Gastroesophageal sphincter (tissue), 4 donors: ENCODE measurements at places on chromosomes 2 and 18. TPM values are rescaled to one million over a fixed set of nuclear protein-coding genes. Genes with fewer than 3 reads are reported as not detected.

Gene SNTG2
- total RNA-seq: 1.5 TPM

Gene DTNA
- 190 TPM for total RNA-seq

Gene EFR3B
- 1.7 TPM for total RNA-seq

Gene WNT10A
- not detected for total RNA-seq

Gene SEH1L
- 27.4 TPM for total RNA-seq

Gene VWC2L
- total RNA-seq: not detected

DNA sequence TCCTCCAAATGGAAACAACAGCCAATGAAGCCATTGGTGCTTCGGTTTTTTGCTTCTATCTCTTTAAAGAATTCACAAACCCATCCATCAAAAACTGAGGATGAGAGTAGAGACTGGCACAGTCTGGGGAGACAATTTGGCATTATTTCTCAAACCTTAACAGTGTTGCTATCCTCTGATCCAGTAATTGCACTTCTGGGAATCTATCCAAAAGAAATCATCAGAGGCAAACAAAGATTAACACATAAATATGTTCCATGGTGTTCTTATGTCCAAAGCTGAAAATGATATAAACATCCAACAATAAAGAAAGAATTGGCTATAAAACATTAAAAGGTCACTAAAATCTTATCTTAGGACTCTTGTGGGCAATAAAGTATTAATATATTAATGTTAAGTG lies 35.1 kb downstream of the REEP1 start:
- ATAC-seq: no peak

DNA sequence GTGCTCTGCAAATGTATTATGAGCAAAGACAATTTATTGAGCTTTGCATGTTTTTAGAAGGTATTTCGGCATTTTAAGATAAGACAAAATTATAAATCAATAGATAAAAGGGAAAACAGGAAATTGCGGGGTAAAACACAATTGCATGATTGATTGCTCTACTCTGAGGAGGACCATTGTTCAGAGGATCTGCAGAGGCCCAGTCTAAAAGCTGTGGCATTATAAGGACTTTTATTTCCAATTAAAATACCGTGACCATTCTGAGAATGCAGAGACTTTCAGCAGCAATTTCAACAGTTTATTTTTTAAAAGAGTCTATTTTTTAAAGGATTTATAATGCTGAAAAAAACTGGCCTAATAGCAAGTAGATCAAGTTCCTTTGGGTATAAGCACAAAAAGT lies 62.0 kb downstream of the TPGS2 start:
- ATAC-seq: no peak

DNA sequence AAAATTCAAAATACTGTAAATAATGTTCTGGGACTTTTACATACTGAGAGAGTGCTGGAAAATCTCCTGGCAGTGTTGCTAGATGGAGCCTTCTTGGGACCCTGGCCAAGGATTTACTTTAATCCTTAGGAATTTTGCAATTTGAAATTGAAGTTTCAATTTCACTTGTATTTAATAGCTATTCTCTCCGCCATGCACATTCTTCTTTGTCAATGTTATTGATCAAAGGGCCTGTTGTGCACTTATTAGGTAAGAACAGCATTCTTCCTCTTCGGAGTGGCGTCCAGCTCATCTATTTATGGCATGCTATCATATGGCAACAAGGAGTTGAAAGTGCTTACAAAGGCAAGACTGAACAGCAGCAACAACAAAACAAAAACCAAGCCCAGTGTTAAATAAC lies 40.1 kb upstream of the SOS1 start:
- no peak for ATAC-seq

- peak; percentile 79 for ATAC-seq
Measured at GRCh38 chr2:186641807-186642321, 52.0 kb upstream of the FAM171B start.

DNA sequence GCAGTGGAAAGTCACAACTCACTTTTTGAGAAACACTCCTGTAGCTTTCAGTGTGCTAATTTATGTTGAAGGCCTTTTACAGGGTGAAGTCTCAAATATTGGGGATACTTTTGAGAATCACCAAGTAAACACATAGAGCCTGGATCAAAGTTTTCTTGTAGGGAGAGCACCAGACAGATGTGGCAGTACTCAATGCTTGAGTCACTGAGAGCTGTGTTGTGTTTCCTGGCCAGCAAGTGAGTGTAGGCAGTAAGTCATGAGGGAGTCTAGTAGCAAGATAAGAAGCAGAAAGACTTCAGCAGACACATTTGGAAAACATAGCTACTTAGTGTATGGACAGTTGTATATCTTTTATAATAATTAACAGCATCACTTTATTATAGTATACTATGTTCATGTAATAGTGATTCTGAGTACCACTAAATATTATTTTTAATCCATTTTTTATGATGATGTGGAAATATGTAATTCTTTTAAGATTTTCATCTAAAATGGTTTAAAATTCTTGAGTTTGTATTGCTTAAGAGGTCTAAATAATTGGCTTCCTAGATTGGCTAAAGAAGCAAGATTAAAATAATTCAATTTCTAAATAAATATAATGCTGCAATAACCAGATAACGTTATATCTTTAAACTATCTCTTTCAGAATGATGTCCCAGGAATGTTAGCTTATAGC lies 12.8 kb downstream of the PSMD1 start:
- ATAC-seq: no peak

DNA sequence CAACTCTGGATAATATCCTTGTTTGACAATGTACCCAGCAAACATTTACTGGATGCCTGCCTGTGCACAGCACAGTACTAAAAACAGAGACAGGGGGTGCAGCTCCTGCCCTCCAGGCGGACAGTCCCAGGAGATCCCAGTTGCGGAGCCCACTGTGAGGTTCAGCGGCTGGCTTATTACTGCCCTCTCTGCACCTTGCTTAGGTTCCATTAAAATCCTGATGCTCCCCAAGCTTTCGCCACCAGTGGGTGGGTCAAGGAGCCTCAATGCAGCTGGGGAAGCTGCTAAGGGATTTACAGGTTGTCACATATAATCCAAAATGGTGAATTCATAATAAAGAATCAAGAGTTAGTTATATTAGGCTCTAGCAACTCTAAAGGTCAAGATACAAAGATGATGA lies 38.3 kb downstream of the CRACDL start:
- ATAC-seq: no peak

GRCh38 chr18:32010124-32010721 lies 8.4 kb upstream of the RNF125 start:
- ATAC-seq: no peak

DNA sequence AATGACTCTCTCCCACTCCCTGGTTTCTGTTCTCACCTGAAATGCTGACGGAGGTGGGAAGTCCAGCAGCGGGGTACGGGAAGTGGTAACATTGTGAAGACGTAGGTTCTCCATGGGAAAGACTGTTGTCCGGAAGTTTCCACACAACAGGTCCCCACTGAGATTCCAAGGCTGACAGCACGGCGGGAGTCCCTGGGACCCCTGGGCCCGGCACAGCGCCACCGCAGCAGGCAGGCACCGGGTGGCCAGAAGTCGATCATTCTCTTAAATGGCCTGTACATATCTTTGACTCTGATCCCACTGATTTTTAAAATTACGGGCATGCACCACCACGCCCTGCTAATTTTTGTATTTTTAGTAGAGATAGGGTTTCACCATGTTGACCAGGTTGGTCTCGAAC lies 201.0 kb upstream of the SALL3 start:
- ATAC-seq: no peak

- ATAC-seq: no peak
Measured at GRCh38 chr18:25827961-25828561, 262.4 kb downstream of the SS18 start.

- ATAC-seq: no peak
Measured at GRCh38 chr18:59172664-59173249, 33.1 kb downstream of the SEC11C start.
